ELF-1 (cell line): ENCODE measurements at places on chromosomes 12 and 14.

- DNase-seq = no peak
These were observed 87.3 kb upstream of the LRIG3 start for GRCh38 chr12:59007620-59008019.

GRCh38 chr14:94823556-94824341 lies 53.8 kb upstream of the GSC start:
- peak; percentile 30 for DNase-seq

GRCh38 chr14:85040046-85040685 lies 489.8 kb upstream of the FLRT2 start:
- no peak for DNase-seq

DNA sequence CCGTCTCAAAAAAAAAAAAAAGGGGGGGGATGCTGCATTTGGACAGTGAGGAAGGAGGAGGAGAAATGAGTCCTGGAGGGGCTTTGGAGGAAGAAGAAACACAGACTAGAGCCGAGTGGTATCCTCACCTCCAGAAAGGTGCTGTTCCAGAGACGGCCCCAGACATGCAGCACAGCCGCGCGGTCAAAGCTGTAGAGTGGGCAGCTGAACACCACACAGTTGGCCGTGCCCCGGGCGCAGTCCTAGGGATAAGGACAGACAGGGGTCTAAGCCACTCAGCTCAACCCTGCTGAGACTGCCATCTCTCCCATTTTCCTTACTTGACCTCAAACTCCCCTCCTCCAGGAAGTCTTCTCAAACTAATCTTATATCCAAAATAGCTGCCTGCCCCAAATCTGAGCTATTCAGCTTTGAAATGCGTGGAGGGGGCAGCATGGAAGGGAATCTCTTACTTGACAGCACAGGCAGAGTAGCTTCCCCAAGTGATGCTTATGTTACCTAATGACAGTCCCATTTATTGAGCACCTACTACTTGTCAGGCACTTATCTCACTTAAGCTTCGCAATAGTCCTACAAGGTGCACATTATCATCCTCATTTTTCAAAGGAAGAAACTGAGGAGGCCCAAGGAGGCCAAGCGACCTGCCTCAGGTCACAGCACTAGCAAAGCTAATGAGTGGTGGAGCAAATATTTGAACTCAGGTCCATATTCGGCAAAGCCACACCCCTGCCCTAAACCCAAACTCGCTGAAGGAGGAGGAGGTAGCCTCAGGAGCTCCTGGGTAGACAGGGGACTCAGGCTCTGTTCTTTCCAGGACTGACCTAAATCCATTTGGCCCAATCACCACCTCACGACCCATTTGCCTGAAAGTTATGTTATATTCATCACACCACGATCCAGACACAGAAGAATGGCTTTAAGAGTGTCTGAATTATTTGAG lies 18.7 kb downstream of the ITGA7 start:
- no peak for DNase-seq

DNA sequence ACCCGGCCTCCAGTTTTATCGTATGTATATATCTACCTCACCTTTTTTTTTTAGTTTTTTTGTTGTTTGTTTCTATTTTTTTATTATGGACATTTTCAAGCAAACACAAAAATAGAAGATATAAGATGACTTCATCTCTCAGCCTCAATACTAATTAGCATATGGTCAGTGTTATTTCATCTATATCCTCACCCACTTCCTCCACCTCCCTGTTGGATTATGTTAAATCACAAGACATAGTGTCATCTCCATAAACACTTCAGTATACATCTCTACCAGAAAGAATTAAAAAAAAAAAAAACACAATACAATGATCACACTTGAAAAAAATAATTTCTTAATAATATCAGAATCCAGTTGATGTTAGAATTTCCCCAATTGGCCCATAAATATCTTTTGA lies 34.9 kb downstream of the RAB35 start:
- no peak for DNase-seq

DNA sequence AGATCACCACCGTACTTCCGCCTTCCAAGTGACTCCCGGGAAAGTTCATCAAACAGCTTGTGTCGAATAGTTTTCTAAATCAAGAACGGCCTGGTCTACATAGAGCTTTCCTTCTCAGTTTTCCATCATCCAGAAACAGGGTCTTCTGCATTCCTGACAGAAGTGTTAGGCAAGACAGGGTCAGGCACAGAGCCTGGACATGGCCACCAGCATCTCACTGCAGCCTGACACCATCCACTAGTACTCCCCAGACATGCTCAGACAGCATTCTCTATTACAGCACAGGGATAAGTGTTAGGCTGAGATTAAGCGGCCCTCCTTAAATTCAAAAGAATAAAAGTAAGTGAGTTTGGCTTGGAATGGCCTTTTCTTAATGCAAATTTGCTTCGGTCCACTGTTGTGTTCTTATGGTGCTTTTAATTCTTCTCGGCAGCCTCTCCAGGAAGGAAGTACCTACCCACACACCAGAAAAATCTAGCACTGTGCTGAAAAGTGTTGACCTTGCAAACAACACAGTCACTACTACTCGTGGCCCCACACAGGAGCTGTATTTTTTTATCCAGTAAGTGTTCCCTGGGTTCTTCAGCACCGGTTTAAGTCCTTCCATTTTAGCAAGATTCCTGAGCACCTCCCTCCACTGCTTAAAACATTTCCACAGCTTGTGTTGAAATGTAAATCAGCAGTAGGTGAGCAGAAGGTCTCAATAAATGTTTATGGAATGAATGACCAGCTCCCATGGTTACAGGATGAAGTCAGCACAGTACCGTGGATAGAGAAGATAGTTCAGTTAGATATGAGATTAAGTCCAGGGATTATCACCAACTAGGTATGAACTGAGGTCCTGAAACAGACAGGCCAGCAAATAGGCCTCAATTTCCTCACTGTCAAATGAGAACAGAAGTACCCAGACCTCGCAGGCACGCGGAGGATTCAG lies 44.1 kb downstream of the SETD3 start:
- DNase-seq = no peak

- no peak for DNase-seq
These were observed 125.6 kb downstream of the PDE3A start for GRCh38 chr12:20493934-20494333.
